ENCODE measurements at places on chromosomes 1 and 21. TPM values are rescaled to one million over a fixed set of nuclear protein-coding genes. Genes with fewer than 3 reads are reported as not detected.

DNA sequence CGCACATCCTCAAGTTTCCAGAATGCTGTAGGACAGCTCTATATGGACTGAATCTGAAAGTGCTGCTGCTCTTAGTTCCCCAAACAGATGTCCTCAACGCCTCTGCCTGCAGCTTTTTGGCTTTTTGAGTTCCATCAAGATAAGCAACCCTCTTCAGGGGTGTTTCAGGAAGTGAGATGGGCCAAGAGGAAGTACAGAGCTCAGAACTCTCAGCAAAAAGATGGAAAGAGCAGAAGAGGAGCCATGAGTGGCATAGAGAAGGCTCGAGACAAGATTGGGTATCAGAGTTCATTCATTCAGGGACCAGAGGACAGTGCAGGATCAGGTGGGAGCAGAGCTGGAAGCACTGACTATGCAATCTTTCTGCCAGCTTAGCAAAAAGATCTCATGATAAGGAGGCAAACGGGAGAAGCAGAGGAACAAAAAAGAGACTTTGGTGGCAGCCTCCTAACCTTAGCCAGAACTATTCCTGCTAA lies at the start of the genes ADORA3 and TMIGD3:
ADORA3 (minus strand) TSS at position 49 of the 476 bp plus-strand sequence. CDS start 279 bp downstream, outside the sequence.
TMIGD3 (minus strand) TSS at position 49 of the 476 bp plus-strand sequence. CDS start 279 bp downstream, outside the sequence.
- H3K36me3 ChIP-seq = no peaks in the 10 kb centered on the region
- H3K27ac ChIP-seq = no peak within 1 kb of the TSS
- H3K4me3 ChIP-seq = no peak within 1 kb of the TSS

- no peak overlapping the region for H3K4me3 ChIP-seq
- no peaks in the 10 kb centered on the region for H3K4me1 ChIP-seq
- H3K27ac ChIP-seq = no peak overlapping the region
Measured at GRCh38 chr1:35164893-35165292, 28.1 kb downstream of the SFPQ start.

- no peak overlapping the region for H3K27ac ChIP-seq
- H3K4me1 ChIP-seq = no peaks in the 10 kb centered on the region
- H3K4me3 ChIP-seq = no peak overlapping the region
- H3K36me3 ChIP-seq = no peaks in the 10 kb centered on the region
- DNase-seq = no peak
- no peaks in the 10 kb centered on the region for H3K27me3 ChIP-seq
Measured at GRCh38 chr1:187509091-187509490, 680.3 kb downstream of the PLA2G4A start.

- no peak overlapping the region for H3K4me3 ChIP-seq
- DNase-seq = no peak
- H3K27ac ChIP-seq = no peak overlapping the region
- H3K36me3 ChIP-seq = no peaks in the 10 kb centered on the region
Measured at GRCh38 chr1:72060466-72061245, 221.7 kb downstream of the NEGR1 start.

DNA sequence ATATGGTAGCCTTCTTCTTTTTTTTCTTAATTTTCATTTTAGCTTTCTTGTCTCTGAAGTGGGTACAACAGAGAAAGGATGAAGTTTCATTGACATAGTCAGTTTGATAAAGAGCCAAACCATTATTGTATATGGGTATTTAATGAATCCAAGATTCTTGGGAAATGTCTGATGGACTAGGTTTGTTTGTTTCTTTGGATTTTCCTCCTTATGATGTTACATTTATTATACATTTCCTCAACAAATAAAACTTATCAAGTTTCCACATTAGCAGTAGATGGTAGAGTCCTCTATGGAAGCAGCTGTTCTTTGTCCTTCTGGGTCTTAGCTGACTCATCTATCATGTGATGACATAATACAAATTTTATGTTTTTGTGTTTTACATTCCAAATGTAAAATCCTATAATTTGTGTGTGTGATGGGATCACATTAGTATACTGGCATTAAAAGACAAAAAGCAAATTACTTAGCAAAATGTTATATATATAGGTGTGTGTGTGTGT lies 6.0 kb downstream of the COL24A1 start:
- H3K36me3 ChIP-seq = no peaks in the 10 kb centered on the region
- H3K27me3 ChIP-seq = no peaks in the 10 kb centered on the region
- DNase-seq = no peak
- H3K27ac ChIP-seq = no peak overlapping the region
- H3K4me3 ChIP-seq = no peak overlapping the region

The INKA2 gene
- 0.28 TPM for total RNA-seq

The OR2L5 gene
- total RNA-seq = not detected
